ENCODE measurements at places on chromosomes 12 and 14.
A peak's percentile ranks its signal among the peaks of the same experiment; 100 is the strongest.

DNA sequence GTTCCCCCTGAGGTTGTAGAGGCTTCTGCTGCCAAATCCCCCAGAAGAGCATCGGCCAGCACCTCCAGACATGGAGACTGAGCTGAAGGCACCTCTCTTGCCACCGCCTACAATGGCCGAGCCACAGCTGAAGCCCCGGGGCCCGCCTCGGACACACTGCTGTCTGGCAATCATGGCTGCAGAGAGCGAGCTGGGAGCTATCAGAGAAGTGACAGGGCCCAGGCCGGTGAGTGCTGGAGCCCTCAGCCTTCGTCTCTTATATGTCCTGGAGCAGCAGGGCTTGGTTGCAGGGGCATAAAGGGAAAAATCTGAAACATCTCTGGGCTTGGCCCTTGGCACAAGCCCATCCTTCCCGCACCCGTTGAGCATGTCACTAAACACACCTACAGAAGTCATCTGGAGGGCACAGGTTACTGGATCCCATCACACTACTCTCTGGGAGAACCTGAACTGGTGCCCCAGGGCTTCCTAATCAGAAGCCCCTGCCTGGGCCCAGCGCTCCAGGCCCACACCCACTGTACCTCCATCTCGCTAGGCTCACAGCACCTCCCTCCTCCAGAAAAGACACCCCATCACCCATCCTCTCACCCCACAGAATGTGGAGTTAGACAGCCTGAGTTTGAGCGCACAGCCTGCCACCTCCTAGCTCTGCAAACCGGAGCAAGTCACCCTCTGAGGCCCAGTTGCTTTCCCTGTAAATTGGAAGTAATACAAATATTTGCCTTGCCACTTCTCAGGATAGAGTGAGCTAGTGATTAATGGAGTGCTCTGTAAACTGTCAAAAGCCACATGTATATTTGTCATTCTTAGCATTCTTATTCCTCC is at the start of gene KRT4:
KRT4 (minus strand) TSS at position 232 of the 825 bp plus-strand sequence; CDS start at position 174, 58 bp downstream.
- DNase-seq: no peak

- DNase-seq: no peak
Observed at GRCh38 chr14:28778138-28779117, 11.8 kb downstream of the FOXG1 start.

DNA sequence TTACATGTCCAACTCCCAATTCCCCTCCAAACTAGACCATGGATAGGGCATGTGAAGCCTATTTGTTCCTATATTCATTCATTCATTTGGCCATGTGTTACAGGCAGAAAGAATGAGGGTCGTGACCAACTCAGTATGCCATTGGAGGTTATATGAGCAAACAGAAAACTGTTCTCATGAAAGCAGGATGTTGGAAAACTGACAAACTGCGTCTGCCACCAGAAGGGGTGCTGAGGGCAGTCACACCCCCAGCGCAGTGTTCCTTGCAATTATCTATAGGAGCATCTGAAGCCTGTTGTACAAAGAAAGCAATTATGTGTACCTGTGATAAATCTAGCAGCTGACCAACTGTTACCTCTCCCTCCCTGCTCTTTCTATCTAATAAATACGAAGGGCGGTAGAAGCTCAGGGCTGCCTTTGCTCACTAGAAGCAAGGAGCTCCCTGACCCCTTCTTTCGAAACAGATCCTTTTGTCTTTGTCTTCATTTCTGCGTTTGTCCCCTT is 21.1 kb downstream of the ENTPD5 start:
- DNase-seq: no peak

DNA sequence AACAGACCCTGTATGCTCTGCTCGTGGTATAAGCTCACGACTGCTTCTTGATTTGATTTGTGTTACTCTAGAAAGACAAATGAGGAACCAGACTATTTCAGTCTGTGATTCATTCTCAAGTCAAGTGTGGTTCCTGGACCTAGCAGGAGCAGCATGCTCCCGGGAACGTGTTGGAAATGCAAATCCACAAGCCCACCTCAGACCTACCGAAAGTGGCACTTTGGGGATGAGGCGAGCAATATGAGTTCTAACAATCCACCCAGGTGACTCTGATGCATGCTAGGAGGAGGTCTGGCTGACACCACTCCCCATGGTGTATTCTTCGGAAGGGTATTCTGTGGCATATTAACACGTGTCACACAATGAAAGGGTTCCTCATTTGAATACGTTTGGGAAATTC is 59.5 kb upstream of the TMX1 start:
- no peak for DNase-seq

DNA sequence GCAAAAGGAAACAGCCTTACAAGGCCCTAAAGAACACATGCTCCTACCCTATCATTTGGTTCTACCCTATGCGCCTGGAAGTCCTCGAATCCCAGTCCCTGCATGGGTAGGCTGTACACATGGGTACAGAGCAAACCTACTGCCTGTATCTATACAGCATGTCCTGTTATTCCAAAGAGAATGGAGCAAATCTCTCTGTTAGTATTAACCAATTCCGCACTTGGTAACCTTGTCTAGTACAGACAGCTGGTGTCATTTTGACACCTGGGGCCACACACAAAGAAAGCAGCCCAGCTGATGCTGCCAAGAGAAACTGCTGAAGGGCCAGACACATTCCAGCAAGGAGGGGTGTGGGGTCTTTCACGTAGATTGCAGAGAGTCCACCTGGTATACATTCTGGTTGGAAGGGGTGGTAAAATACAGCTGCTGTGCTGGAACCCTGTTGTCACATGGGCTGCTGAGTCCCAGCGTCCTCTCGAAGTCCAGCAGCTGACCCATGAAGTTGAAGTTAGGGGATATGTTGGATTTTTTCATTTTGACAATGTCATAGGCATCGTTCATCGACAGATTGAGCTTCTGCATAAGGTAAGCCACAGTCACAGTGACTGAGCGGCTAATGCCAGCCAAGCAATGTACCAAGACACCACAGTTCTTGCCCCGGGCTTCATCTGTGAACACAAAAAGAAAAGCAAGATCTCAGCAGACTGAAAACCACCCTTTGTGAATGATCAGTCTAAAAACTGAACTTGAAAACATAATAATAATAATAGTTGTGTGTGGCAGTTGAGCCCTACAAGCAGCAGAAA is 3.2 kb downstream of the DUSP6 start:
- no peak for DNase-seq

- DNase-seq: no peak
Observed at GRCh38 chr12:30385706-30386105, 310.0 kb downstream of the IPO8 start.

DNA sequence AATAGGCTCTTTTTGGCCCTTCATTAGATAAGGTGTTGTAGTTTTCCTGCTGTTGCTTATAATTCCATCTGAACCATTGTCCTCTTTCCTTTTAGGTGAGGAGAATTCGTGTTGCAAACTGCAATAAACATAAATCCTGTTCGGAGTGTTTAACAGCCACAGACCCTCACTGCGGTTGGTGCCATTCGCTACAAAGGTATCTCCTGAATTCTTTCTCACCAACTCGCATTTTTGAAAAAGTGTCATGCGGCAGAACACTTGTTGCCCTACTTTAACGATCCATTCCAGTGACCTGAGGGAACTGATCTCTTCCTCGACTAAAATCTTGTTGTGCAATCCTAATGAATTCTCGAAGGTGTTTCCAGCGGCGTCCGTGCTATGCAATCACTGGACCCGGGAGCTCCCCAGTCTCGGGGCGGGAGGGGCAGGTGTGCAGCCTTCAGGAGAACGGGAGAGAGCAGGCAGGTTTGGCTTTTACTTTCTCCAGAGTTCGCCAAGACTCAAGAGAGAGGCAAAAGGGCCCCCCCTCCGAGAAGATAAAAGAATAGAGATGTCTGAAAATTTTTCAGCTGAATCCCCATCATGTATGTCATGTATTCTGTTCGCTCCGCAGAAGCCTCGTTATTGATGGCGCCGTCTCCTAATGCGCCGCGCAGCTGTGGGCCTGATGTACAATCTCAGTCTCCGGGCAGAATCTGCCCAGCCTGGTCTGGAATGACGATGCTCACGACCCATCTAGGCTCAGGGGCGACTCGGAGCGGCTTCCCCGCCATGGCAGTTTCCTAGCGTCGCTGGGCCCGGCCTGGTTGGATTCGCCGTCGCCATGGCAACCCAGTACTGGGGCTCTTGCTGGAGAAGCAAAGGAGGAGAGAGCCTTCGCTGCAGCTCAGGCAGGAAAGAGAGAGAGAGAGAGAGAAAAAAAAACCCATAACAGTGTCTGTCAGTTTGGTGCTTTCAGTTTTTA is 38.2 kb downstream of the PLXNC1 start:
- DNase-seq: no peak

DNA sequence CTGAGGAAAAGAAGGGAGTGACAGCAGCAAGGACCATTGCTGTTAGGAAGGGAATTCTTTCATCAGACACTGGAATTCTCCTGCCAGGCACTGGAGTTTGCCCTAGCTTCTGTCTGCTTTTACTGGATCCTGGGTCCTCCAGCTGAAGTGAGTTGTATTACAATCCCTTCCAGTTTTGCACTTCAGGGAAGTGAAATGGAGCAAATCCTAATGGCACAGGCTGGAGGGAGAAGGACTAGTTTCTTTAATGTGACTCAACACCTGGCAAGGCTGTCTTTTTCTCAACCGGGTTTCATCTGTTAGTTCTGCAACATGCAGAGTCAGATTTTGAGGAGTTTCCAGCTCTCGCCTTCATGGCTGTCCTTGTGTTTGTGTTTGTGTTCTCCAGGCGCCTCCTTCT is 45.8 kb downstream of the ETV6 start:
- DNase-seq: no peak

DNA sequence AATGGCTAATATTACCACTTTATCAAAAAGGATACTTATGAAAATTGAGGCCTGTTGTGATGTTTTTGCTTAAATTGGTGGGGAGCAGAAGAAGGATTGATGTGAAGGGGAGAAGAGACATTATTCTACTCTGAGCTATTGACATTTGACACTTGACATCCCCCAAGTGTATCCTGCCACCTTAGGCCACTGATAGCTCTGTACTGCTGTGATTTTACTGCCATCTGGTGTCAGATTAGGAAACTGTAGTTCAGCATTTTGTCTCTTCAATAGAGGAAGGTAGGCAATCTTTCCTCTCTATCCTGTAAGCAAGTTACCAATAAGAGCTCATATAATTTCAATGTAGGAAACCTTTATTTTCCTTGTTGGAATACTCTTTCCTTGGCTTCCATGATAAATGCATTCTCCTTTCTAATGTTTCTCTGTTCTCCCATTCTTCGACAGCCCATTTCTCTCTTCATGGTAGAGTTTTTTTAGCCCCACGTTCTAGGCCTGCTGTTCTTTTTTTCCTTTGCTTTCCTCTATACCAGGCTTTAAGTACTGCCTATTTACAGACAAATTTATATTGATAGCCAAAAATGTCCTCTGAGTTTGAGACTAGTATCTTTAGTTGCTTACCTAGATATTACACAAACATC is 46.3 kb downstream of the PPHLN1 start:
- DNase-seq: peak; percentile 11

DNA sequence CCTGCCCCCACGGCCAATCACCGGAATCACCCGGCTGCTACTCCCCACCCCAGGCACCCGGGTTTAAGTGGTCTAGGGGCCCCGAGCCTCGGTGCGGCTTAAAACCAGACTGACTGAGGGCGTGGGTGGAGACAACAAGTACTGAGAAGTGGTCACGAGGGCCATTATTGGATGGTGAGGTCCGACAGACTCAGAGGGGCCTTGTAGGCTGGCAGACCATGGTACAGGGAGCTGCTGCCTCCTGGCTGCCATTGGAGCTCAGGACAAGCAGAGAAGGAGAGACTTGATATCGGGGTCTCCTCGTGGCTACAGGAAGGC is 54.1 kb downstream of the FBRSL1 start:
- no peak for DNase-seq

DNA sequence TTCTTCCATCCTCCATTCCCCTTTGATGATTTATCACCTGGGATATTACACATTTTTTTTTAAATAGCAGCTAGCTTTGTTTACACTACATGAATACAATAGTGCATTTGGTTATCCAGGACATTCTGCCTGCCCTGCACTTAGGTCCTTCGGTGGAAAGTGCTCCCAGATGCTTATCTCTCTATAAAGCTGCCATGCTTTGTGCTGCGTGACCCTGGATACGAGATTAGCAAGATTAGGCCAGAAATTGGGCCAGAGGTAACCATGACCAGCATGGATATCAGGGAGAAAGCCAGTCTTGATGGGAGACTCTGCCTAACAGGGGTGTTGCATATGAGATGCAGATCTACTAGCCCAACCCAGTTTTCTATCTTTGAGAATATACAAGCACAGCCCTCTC is 12.1 kb upstream of the KRT83 start:
- DNase-seq: no peak

GRCh38 chr14:101507836-101508150 is 53.5 kb upstream of the DIO3 start:
- no peak for DNase-seq

DNA sequence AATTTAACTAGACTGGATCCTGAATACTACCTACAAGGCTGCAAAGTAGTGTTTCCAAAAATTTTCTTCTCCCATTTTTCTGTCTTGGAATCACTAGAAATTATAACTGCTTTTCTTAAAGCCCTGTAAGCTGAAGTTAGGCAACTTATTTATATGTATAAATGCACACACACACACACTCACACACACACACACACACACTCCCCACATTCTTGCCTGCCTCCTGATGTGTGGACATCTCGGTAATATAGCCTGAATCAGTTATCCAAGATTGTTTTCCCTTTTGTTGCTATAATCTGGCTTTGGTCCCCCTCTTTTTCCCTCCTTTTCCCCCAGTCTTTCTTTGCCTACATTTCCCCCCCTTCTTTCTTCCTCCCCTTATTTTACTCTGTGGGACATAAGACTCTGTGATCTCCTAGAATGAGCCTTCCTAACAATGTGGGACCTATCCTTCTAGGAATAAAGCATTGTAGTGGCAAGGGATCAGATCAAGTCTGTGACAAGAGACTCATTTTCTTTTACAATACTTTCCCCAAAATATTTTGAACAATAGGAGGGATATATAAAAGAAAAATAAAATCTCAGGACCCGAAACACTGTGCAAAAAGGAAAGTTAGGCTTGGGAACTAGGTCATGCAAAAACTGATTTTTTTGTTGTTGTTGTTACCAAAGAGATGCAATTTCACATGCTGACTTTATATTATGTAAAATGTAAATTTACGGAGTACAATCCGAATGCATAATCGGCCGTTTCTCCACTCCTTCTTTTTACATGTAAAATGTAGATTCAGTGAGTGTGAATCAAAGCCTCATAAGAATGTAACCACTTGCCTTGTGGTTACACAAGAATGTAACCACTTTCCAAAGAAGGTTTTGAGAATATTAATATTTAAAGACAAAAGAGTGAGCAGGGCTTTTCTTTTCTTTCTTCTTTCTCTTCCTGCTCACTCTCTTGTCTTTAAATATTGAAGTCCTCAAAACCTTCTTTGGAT is 26.3 kb upstream of the CD69 start:
- no peak for DNase-seq

DNA sequence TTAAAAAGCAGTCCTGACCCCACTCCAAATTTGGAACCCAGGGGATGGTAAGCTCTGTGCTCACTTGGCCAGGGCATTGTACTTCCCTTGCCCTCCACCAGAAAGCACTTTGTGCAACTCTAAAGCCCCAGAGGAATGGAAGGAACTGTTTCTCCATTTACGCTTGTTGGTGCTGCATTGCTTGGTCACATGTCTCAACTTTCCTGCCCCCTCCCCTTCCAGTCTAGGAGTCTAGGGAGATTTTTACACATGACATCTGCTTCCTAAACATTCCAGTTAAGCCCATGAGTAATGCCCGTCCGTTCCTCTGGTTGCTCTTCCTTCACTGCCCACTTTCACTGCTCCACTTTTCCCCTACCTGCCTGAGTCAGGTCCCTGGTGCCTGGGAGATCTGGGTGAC is 92.6 kb upstream of the MAP1LC3B2 start:
- DNase-seq: no peak

Data from H54 (cell line).